ENCODE measurements at places on chromosomes 1 and 21.

DNA sequence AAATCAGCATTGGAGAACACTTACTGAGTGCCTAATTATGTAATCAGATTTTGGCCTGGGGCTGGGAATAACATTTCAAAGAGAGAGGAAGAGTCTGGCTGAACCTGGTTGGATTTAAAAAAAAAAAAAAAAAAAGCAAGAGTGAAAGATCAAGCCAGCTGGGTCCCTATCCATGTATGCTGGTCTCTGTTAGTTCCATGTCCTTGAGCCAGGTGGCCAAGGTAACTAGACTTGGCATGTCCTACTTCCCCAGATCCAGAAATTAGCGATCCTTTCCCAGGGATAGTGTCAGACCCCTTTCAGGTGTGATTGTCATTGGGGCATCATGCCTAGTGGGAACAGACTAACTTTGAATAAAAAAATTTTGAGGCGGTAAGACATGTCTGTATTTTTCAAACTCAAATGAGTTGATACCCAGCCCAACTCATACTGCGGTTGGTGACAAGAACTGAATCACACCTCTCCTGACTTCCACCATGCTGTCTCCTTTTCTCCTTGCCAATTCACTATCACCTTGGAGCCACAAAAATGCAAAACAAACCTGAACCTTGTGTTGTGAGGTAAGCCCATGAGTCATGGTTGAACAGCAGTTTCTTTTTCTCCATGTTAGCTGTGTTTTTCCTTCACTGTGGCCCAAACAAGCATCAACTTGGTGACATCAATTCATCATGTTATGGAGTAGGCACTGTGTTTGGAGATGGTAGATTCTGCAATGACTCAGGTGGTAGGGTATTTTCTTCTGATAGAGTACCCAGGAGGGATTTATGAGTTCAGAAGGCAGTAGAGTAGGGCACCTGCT, 24.5 kb upstream of the PPP2R5A start:
- DNase-seq, result no peak

DNA sequence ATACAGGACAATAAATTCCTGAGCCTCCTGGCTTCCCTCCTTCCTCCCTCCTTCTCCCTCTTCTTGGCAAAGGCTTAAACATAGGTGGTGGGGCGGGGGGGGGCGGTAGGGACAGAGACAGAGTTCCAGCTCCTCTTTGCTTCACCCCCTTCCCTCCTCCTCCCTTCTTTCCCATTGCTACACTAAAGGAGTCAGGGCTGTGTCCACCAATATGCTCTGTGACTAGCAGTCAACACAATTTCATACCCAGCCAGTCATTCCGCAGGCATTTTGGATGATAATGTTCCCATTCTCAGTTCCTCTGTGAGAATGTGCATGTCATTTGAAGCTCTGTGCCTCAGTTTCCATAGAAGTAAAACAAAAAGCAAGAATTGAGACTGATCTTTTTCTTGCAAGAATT, 1.7 kb downstream of the LMOD1 start:
- no peak for DNase-seq

GRCh38 chr1:1144122-1144842, 28.4 kb upstream of the C1orf159 start:
- DNase-seq, result no peak

GRCh38 chr1:155466996-155467395, 95.6 kb downstream of the ASH1L start:
- DNase-seq, result peak; percentile 59

DNA sequence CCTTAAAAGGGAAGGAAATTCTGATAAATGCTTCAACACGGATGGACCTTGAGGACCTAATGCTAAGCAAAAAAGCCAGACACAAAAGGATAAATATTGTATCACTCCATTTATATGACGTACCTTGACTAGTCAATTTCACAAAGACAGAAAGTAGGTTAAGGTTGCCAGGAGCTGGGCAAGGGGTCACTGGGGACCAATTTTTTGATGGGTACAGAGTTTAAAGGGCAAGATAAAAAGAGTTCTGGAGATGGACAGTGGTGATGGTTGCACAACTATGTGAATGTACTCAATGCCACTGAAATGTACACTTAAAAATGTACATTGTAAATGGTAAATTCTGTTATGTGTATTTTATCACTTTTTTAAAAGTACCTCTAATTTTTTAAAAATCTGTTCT, 32.1 kb upstream of the SLAMF9 start:
- no peak for DNase-seq

DNA sequence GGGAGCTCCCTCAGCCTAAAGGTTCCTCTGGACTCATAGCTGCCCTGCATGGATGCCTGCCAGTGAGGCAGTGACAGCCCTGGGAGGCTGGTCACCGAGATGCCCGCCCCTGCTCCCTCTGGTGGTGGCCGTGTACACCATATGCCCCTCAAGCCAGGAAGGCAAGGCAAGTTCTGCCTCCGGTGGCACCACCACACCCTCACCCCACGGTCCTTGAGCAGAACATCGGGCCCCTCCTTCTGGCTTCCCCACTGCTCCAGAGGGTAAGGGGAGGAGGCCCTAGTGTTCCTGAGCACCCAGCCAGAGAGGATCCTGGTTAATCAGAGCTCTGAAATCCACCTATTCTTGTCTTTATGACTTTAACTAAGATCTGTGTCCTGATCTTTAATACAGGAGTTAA, 1.5 kb upstream of the S100A14 start:
- DNase-seq, result no peak

DNA sequence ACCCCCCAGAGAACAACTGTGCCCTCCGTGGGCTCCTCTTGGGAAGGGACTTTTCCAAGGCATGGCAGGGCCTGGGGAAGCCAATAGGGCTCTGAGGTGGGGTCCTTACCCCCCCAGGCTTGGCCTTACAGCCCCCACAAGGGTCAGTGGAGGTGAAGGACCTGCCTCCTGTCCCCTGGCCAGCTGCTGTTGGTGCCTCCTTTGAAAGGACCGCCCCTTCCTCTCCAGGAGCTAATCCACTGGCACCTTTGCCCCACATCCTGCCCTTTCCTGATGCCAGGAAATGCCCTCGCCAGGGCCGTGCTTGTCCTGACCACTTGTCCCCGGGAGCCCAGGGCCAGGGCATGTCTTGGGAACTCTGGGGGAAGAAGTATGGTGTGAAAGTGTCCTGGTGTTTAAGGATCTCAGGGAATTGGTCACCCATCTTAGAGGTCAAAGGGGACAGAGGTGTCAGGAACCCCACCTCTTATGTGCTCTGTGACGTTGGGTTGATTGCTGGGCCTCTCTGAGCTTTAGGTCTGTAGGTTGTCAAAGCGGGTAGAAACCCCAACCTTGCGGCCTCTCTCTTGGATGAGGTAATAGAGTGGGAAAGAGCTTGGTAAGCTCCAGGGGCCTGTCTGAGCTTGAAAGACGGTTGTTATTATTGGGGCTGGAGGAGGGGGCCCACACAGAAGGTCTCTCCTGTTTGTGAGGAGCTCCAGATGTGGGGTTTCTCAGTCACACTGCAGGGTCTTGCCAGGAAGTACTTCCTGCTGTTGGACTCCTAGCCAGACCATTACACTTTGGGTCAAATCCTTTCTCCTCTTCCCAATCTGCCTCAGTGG, 2.8 kb downstream of the KCNQ4 start:
- DNase-seq, result no peak

- no peak for DNase-seq
These were observed 10.4 kb upstream of the TMEM240 start for GRCh38 chr1:1550591-1551432.

DNA sequence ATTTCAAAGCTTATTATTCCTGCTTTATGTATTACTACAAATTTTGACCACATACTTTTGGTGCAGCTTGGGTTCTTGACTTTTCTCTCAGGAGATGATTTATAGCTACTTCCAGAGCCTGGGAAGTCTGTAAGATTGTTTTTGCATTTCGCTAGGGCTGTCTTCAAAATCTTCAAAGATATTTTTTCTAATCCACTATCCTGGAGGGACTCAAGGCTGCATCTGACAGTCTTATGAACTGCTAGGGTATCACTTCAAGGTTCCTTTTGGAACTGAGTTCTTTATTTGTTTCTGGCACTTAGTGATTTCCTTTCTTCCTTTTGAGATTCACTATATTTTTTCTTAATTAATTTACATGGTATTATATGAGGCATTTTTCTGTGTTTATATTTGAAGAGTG, 90.0 kb upstream of the LYPLAL1 start:
- DNase-seq, result no peak

- DNase-seq, result no peak
These were observed 1423.9 kb upstream of the PRMT6 start for GRCh38 chr1:105632342-105633196.

- DNase-seq, result no peak
These were observed 3.6 kb upstream of the MAN1A2 start for GRCh38 chr1:117363571-117364048.

GRCh38 chr1:239587066-239587465, 200.7 kb downstream of the CHRM3 start:
- DNase-seq, result no peak

DNA sequence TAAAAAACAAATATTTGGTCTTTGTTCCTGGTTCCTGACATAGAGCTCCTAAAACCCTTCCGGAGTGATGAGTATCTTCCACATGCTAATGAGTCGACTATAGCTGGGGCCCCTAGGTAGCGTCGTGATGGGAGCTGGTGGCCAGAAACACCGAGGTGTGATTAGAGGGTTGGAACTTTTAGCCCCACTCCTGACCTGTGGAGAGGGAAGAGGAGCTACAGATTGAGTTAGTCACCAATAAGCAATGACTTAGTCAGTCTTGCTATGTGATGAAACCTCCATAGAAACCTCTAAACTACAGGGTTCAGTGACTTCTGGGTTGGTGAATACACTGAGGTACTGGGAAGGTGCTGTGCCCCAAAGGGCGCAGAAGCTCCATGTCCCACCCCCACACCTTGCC, 30.1 kb upstream of the PLD5 start:
- no peak for DNase-seq

GRCh38 chr1:74964508-74965102, 169.6 kb upstream of the LHX8 start:
- DNase-seq, result no peak

DNA sequence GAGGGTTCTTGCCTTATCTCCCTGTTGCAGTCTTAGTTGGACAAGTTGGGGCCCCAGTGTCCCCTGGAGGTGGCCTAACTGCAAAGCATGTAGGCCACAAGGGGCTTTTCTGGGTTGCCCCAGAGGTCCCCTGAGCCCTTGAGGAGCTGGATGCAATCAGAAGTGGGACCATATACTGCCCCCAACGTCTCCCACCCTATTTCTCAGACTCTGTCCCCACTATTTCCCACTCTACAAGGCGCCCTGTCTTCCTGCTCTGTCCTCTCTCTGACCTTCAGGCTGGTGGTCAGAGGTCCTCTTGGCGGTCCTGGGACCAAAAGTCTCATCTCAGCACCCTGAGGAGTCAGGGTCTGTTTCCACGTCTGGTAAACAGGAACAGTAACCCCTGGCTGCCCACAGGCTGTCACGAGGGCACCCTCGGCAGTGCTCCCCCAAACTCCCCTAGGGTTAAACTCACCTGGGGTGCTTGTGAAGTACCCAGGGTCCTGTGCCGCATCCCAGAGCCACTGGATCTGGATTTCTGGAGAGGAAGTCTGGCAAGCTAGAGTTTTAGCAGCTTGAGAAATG, 14.9 kb downstream of the PROK1 start:
- DNase-seq, result no peak

GRCh38 chr1:33685256-33685655, 178.6 kb upstream of the HMGB4 start:
- DNase-seq, result no peak

- no peak for DNase-seq
These were observed 6.2 kb upstream of the ACP6 start for GRCh38 chr1:147676311-147677085.

DNA sequence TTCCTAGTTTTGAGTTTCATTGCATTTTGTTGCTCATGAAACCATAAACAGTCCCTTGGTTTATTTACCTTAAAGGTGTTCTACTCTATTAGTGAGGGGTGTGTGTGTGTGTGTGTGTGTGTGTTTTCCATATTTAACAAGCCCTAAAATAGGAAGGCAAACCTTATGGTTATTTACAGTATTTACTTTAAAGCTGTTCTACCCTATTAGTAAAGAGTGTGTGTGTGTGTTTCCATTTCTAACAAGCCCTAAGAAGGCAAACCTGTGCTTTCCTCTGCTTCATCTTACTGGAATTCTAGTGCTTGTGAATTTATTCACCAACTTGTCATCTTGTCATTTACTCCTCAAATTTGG, 53.6 kb downstream of the CTTNBP2NL start:
- no peak for DNase-seq

DNA sequence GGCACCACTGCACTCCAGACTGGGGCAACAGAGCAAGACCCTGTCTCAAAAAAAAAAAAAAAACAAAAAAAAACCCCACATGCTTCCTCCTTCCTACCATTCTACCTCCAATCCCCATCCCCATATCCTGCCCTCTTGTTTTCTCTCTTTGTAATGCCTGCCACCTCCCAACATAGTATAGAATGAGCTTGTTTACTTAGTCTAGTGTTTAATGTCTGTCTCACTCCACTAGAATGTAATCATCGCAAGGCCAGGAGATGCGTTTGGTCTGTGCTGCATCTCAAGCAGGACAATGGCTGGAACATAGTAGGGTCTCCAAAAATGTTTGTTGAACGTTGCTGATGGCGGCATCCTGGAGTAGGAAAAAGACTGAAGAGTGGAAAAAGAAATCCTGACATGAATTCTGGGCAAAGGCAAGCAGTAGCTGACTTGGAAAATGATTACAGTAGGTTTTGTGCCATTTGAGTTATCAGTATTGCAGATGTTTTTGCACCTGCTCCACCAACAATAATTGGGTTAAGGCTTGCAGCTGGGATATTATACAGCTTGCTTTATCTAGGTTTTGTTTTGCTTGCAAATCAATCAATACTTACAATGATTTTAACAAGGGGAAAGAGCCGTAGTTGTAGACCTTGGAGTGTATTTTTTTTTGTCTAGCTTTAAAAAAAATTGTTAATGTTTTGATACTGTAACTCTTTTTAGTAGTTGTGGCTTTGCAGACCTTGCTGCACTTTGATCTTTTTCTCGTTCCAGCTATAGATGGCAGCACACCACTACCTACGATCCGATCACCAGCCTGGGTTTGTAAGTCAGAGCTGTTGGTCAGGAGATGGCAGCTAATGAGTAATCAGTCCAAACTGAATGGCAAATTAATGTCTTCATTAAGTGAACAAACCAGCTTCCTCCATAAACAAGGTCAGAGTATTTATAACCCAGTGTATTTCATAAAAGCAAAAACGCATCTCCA, 62.4 kb downstream of the BACH1 start:
- no peak for DNase-seq

DNA sequence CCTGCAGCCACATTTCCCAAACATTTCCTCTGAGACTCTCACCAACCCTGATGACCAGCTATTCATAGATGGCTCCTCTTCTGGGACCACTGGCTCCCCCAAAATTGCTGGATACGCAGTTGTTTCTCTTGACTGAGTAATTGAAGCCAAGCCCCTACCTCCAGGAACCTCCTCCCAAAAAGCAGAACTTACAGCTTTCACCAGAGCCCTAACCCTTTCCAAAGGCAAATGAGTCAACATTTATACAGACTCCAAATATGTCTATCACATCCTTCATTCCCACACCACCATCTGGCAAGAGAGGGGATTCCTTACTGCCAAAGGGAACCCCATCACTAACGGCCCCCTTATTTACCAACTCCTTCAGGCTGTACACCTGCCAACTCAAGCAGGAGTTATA, 20.3 kb upstream of the CA6 start:
- DNase-seq, result no peak

GRCh38 chr21:14987370-14988170, 77.2 kb downstream of the NRIP1 start:
- no peak for DNase-seq

Data from AG04450 (cell line).